ENCODE measurements at places on chromosomes 2 and 18. TPM values are rescaled to one million over a fixed set of nuclear protein-coding genes. Genes with fewer than 3 reads are reported as not detected.

DNA sequence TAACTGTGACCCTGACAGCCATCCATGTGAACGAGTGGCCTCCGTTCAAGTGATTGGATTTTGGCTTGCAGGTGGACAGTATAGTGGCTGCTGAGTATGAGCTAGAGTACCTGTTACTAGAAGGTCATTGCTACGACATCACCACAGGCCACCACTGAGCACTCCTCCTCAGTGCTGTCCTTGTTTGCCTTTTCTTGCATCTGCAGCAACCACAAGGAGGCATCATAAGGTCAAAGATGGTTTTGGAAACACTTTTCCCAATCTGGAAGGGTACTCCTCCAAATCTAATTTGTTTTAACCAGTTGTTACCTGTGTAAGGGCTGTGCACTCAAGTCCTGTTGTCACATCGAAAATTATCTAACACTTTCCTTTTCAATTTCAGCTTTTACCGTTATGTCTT, 81.2 kb downstream of the UGGT1 start:
- no peak overlapping the region for H3K27ac ChIP-seq
- no peaks in the 10 kb centered on the region for H3K4me1 ChIP-seq
- H3K36me3 ChIP-seq = peaks cover 67% of the 10 kb centered on the region
- no peaks in the 10 kb centered on the region for H3K27me3 ChIP-seq
- DNase-seq = no peak

DNA sequence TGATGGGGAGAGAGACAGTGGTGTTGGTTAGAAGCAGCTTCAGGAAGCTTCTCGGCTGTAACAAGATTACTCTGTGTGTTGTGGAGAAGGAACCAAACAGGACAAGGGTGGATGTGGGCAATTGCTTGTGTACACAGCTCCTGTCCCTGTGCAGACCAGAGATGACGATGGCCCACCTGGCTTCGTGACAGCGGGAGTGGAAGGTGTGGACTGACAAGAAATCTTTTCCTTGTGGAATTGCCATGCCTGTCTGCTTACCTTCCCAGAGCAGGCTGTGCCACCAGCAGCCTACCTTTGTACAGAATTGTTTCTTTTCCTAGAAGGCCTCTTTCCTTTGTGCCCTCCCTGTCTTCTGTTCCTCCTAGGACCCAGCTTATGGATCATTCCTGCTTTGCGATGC, 93.8 kb downstream of the ITGB1BP1 start:
- no peak for DNase-seq
- H3K27me3 ChIP-seq = no peaks in the 10 kb centered on the region
- no peaks in the 10 kb centered on the region for H3K36me3 ChIP-seq
- H3K4me1 ChIP-seq = peaks cover 18% of the 10 kb centered on the region
- no peak overlapping the region for H3K27ac ChIP-seq

- no peaks in the 10 kb centered on the region for H3K27me3 ChIP-seq
- DNase-seq = no peak
- peaks cover 55% of the 10 kb centered on the region for H3K4me1 ChIP-seq
- peak overlapping the region; percentile 89 for H3K4me3 ChIP-seq
Measured at GRCh38 chr2:159713631-159714246, 1.4 kb downstream of the MARCHF7 start.

DNA sequence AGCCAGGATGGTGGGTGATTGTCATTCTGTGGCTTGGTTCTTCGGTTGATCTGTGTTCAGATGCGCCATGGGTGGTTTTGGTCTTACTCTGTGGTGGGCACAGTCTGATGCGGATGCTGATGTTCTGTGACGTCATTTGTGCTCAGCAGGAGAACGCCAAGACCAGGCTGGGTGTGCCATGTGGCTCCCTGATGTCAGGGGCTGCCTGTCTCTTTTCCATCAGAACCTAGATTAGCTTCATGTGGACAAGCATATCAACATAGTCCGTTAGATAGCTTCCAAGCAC, 100.6 kb upstream of the ARL4C start:
- no peak for DNase-seq
- no peak overlapping the region for H3K27ac ChIP-seq
- no peaks in the 10 kb centered on the region for H3K27me3 ChIP-seq

DNA sequence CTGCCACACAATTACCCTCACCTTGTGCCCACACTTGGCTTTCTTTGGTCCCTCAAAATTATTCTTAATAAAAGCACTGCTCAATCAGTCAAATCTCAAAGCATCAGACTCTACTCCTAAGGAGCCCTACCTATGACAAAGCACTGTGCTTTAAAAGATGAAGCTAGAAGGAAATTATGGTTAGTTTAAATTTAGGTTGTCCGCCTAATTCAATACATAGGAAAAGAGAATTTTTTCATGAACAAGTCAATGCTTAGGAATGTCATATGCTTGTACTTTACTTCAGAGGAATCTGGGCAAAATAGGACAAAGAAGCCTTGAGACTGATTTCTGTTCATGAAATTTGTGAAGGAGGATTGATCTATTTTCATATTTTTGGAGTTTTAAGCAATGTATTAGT, 726.4 kb upstream of the CDH2 start:
- H3K4me3 ChIP-seq = no peak overlapping the region
- H3K27me3 ChIP-seq = no peaks in the 10 kb centered on the region
- H3K27ac ChIP-seq = no peak overlapping the region
- no peaks in the 10 kb centered on the region for H3K4me1 ChIP-seq
- no peak for DNase-seq

GRCh38 chr2:29920631-29921559, 491 bp downstream of the ALK start:
- no peaks in the 10 kb centered on the region for H3K36me3 ChIP-seq
- peak overlapping the region; percentile 27 for H3K4me3 ChIP-seq
- H3K27ac ChIP-seq = no peak overlapping the region
- peaks cover 27% of the 10 kb centered on the region for H3K27me3 ChIP-seq
- peaks cover 16% of the 10 kb centered on the region for H3K4me1 ChIP-seq
- no peak for DNase-seq

- peaks cover 7% of the 10 kb centered on the region for H3K4me1 ChIP-seq
- DNase-seq = no peak
- H3K4me3 ChIP-seq = no peak overlapping the region
- H3K27me3 ChIP-seq = no peaks in the 10 kb centered on the region
- H3K36me3 ChIP-seq = no peaks in the 10 kb centered on the region
Measured at GRCh38 chr2:1552611-1553010, 139.3 kb downstream of the TPO start.

DNA sequence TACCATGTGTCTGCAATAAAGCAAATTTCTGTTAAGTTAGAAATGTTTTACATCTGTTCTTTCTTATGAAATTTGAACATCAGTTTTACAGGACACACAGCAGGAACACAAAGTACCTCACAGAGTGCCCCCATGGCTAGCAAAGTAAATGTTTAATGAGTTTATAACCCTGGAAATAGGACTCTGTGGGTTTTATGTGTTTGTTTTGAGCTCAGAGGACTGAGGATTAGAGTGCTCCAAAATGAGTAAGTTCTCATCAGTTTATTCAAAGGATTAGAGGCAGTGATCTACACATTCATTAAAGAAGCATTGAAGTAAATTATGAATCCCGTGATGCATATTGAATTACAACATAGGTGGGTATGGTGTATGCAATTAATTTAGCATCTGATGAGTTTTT, 281.8 kb downstream of the GULP1 start:
- DNase-seq = no peak
- H3K27me3 ChIP-seq = no peaks in the 10 kb centered on the region
- no peak overlapping the region for H3K27ac ChIP-seq

DNA sequence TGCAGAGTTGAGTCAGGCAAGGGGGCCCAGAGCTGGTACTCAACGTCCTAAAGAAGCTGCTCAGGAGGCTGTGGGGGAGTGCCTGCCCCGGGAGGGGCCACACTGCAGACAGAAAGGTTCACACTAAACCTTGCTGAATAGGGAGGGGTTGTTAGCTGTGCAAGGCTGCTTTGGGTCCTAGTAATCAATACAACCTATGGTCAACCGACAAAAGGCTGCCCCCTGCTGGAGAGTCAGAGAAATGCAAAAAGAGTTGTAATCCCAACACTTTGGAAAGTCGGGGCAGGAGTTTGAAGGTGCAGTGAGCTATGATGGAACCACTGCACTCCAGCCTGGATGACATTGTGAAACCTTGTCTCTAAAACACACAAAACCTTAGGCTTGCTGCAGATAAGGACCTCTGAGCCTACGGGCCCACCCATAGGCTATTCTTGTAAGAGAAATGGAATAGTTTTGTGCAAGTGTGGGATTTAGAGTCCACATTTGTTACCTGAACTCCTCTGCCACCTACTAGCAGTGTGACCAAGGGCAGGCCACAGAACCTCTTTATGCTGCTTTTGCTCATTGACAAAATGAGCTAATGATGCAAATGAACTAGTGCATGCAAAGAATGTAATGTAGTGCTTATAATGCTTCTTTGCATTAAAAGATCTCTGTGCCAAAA, 81.5 kb downstream of the PRPF40A start:
- H3K27me3 ChIP-seq = no peaks in the 10 kb centered on the region
- no peak overlapping the region for H3K27ac ChIP-seq
- DNase-seq = peak; percentile 52
- no peaks in the 10 kb centered on the region for H3K4me1 ChIP-seq
- no peak overlapping the region for H3K4me3 ChIP-seq

- no peak overlapping the region for H3K27ac ChIP-seq
- DNase-seq = no peak
- no peaks in the 10 kb centered on the region for H3K27me3 ChIP-seq
- H3K36me3 ChIP-seq = peaks cover 33% of the 10 kb centered on the region
- no peak overlapping the region for H3K4me3 ChIP-seq
Measured at GRCh38 chr2:71535526-71535925, 82.2 kb downstream of the DYSF start.

- no peaks in the 10 kb centered on the region for H3K4me1 ChIP-seq
- no peaks in the 10 kb centered on the region for H3K36me3 ChIP-seq
- H3K4me3 ChIP-seq = no peak overlapping the region
- no peak overlapping the region for H3K27ac ChIP-seq
- no peak for DNase-seq
Measured at GRCh38 chr2:63736354-63736753, 105.3 kb upstream of the UGP2 start.

DNA sequence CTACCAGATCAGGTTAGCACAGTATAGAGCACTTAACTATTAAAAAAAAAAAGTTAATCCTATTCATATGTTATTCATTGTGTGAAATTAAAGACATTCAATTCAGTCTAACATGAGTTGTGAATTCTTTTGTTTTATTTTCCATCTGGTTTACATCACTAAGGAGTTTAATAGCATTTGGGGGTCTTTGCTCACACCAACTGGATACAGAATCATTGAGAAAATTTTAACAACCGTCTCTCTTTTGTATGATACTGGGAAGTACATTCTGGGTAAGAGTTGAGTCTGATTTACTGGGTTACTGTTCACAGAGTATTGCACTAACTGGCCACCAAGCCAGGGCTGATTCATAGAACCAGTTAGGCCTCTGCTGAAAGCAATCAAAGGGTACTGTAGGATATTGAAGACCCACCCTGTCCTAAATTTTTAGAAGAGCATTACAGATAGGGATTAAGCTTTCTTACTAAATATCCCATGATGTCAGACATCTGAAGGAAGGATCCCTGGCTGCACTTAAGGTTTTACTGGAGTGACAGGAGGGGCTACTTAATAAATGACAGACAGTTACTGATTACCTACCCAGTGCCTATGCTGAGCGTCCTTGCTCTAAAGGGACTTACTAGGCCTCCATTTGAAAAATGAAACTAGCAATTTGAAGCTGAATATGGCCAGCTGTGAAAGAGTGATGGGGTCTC, 387.9 kb downstream of the SETBP1 start:
- no peaks in the 10 kb centered on the region for H3K27me3 ChIP-seq
- peaks cover 4% of the 10 kb centered on the region for H3K4me1 ChIP-seq
- no peak for DNase-seq
- H3K27ac ChIP-seq = no peak overlapping the region
- no peak overlapping the region for H3K4me3 ChIP-seq
- peaks cover 4% of the 10 kb centered on the region for H3K36me3 ChIP-seq

- no peaks in the 10 kb centered on the region for H3K4me1 ChIP-seq
- H3K27me3 ChIP-seq = no peaks in the 10 kb centered on the region
- no peaks in the 10 kb centered on the region for H3K36me3 ChIP-seq
- H3K27ac ChIP-seq = no peak overlapping the region
- no peak overlapping the region for H3K4me3 ChIP-seq
- DNase-seq = no peak
Measured at GRCh38 chr2:227117027-227117426, 47.0 kb downstream of the COL4A4 start.

DNA sequence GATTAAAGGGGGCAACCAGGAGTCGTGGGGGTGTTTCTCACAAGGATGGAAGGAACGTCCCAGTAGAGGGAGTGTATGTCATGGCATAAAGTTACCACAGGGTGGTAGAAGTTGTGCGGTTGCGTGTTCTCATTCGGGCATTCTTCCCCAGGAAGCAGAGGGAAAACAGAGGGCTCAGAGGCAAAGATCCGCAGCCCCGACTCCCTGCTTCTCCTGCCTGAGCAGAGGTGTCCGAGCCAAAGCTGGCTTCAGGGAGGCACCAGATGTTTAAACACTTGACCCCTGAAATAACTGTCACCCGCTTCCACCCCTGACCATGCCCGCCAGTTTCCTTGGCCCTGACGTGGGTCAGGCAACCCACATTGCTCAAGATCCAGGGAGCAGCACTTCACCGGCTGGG, 83.7 kb downstream of the EN1 start:
- no peaks in the 10 kb centered on the region for H3K36me3 ChIP-seq
- DNase-seq = no peak
- no peaks in the 10 kb centered on the region for H3K4me1 ChIP-seq

GRCh38 chr2:186456941-186457340, 29.1 kb upstream of the ZC3H15 start:
- no peaks in the 10 kb centered on the region for H3K36me3 ChIP-seq
- no peaks in the 10 kb centered on the region for H3K4me1 ChIP-seq
- no peaks in the 10 kb centered on the region for H3K27me3 ChIP-seq
- H3K27ac ChIP-seq = no peak overlapping the region
- H3K4me3 ChIP-seq = no peak overlapping the region

DNA sequence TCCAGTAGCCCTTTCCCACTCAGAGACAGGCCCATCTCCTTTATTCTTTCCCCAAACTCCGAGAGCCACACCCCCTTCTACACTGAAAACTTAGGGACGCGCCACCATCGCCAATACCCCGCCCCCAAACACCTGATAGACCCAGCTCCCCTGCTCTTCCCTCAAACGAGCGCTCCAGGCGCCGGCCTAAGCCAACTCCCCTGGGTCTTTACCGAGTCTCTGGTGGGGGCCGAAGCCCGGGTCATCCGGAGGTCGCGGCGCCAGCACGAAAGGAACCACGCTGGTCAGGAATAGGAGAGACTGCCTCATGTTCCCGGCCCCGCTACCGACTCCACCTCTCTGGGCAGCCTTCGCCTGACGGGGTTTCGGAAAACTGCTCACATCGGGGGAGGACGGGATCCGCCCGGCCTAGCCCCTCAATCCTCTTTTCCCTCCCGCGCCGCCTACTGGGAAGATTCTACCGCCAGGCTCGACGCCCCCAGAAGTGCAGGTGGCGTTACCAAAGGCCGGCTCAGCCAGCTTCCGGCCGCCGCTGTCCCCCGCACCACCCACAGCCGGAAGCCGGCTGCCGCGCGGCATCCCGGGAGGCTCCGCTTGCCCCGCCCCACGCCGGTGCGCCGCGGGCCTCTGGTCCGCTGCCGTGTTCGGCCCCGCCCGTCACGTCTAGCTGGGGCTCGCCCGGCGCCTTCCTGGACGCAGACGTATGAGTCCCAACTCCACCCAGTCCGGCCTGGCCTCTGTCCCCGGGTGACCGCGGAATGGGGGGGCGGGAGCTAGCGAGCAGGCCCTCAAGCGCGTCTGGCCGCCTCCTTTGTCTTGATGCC, at the start of gene ADAM17:
Gene ADAM17 (minus strand): TSS at position 534 of the 824 bp plus-strand sequence. CDS start 225 bp downstream, at position 309.
- H3K27me3 ChIP-seq = no peaks in the 10 kb centered on the region
- H3K4me1 ChIP-seq = peaks cover 49% of the 10 kb centered on the region

- DNase-seq = no peak
- H3K36me3 ChIP-seq = no peaks in the 10 kb centered on the region
- H3K4me3 ChIP-seq = no peak overlapping the region
- H3K27ac ChIP-seq = no peak overlapping the region
- H3K27me3 ChIP-seq = no peaks in the 10 kb centered on the region
Measured at GRCh38 chr2:21288299-21288698, 164.5 kb downstream of the TDRD15 start.

Gene ELOA2
- total RNA-seq = not detected

Gene DDX18
- 50.2 TPM for total RNA-seq

Gene ZNF385B
- total RNA-seq = 50.3 TPM

Gene NCKAP5
- 22.1 TPM for total RNA-seq

Gene NT5DC4
- not detected for total RNA-seq

Gene PPP4R1
- 191 TPM for total RNA-seq

All from upper lobe of left lung (tissue), 6 donors.